ENCODE measurements at places on chromosomes 2 and 18. TPM values are rescaled to one million over a fixed set of nuclear protein-coding genes. Genes with fewer than 3 reads are reported as not detected.

ANO7 gene
- total RNA-seq: 0.41 TPM

IL1RN gene
- total RNA-seq: not detected

GRCh38 chr18:9542924-9543323 lies 67.6 kb downstream of the RALBP1 start:
- no peak for DNase-seq
- peaks cover 4% of the 10 kb centered on the region for H3K36me3 ChIP-seq
- no peak overlapping the region for H3K4me3 ChIP-seq
- H3K27ac ChIP-seq: no peak overlapping the region
- H3K27me3 ChIP-seq: no peaks in the 10 kb centered on the region

DNA sequence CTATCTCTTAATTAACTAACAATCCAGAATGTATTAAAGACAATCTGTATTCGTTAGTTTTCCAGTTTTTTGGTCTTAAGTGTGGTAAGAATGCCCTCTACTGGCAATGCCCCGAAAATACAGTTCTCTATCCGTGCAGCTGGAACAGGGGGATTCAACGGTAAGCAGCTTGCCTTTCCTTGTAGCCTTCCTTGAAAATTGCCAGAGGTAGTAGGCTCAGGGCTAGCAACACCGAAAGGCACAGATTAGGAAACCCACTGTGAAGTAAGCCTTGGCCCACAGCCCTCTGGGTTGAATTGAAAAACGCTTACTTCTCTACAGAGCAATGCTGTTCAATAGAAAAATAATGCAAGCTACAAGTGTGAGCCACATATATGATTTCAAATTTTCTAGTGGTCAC lies 17.1 kb upstream of the VPS4B start:
- DNase-seq: peak; percentile 76
- H3K27ac ChIP-seq: no peak overlapping the region
- no peaks in the 10 kb centered on the region for H3K4me1 ChIP-seq
- no peaks in the 10 kb centered on the region for H3K36me3 ChIP-seq
- no peak overlapping the region for H3K4me3 ChIP-seq

GRCh38 chr2:192060161-192060560 lies 134.6 kb downstream of the TMEFF2 start:
- no peaks in the 10 kb centered on the region for H3K27me3 ChIP-seq
- H3K4me1 ChIP-seq: no peaks in the 10 kb centered on the region
- H3K36me3 ChIP-seq: no peaks in the 10 kb centered on the region
- H3K27ac ChIP-seq: no peak overlapping the region

DNA sequence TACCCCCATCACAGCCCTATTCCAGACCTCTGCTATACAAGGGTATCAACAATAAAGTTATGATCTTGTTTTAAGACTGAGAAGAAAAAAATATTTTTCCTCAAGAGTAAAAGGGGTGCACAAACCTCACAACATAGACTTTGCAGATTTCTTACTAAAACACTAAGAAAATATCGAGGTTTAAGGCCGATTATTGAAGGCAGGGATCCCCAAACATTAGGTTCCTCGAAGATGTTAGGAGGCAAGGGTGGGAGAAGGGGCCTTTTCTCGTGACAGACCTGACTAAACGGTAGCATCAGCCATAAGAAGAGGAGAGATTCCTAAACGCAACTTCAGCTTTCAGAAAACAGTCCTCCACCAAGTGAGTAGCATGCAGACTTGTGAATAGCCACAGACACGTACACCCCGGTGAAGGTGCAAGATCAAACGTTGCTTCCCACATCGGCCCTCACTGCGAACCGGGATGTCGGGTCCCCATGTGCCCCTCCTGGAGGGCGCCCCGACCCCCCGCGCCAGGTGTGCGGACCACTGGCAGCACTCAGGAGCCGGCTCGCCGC lies 678 bp downstream of the PIAS2 start:
- peaks cover 28% of the 10 kb centered on the region for H3K4me1 ChIP-seq
- H3K36me3 ChIP-seq: no peaks in the 10 kb centered on the region
- no peak for DNase-seq
- peak overlapping the region; percentile 86 for H3K4me3 ChIP-seq
